Stimulated activated CD8-positive, alpha-beta memory T cell treated with anti-CD3 and anti-CD28 coated beads, Interleukin-12 subunit alpha, Interleukin-12 subunit beta, amount 100 ng/mL, for 1 hour (primary cell): ENCODE measurements at places on chromosomes 4 and X.

- DNase-seq: no peak
Measured at GRCh38 chrX:22313766-22314165, 41.1 kb downstream of the CBLL2 start.

DNA sequence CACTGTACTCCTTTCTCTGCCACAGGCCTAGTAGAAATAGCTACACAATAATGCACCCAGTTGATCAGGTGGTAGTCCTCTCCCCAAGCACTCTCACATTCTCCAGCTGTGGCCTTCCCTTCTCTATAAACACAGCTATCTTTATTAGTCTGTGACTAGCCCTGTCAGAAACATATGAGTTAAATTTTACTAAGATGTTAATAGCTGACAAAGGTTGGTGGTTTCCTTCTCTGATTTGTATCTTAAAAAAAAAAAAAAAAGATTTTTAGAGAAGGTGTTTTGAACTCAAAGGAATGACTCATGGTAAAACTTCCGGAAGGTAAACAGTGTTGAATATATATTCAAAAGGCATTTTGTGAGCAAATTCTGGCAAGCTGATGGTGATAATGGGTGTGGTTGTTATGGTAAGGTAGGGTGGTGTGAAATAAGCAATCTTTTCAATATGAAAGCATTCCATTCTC lies 327.4 kb downstream of the PPP3CA start:
- DNase-seq: no peak

- DNase-seq: no peak
Measured at GRCh38 chrX:119693996-119694451, 1.1 kb upstream of the SEPTIN6 start.

DNA sequence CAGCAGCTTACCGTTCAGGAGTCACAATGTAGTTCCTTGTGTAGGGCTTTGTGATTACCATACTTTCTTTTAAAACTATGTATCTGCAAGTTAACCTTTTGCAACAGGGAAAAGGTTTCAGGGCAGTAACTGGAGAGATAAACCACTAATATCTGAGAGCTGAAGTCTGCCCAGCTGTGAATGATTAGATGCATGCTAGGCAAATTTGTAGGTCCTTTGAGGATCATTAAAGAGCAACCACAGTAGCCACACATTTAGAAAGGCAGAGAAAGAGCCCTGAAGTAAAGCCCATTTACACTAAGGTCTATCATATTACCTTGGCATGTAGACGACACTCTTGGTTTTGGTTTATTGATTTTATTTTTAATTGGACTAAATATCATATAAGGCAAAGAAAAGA lies 60.0 kb downstream of the ATP8A1 start:
- DNase-seq: no peak

DNA sequence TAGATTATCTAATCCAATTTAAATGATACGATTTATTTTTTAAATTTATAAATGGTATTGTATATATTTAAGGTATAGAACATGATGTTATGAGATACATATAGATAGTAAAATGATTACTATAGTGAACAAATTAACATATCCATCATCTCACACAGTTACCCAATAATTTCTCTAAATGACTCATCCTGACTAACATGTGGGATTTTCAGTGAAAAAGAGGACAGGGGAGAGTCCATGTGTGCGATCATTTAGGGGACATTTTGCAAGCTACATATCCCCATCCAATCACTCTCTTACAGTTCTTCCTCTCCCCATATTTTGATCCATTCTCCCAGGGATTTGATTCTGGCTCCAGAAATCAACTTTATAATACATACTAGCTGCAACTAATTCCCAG lies 88.2 kb downstream of the ABCB7 start:
- no peak for DNase-seq

DNA sequence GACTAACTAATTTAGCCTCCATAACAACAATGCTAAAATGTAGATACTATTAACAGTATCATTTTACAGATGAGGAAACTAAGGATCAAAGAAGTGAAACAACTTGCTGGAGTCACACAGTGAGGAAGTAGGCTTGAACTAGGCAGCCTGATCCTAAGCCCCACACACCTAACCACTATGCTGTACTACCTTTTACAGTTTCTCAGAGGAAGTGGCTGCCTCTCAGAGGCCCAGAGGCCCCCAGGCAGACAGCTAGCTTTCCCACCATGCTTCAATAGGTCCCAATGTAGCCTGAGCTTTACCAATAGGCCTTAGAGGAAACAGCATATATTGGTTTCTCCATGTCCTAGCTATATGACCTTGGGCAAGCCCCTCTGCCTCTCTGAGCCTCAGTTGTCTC lies 69.4 kb upstream of the PJA1 start:
- DNase-seq: no peak

DNA sequence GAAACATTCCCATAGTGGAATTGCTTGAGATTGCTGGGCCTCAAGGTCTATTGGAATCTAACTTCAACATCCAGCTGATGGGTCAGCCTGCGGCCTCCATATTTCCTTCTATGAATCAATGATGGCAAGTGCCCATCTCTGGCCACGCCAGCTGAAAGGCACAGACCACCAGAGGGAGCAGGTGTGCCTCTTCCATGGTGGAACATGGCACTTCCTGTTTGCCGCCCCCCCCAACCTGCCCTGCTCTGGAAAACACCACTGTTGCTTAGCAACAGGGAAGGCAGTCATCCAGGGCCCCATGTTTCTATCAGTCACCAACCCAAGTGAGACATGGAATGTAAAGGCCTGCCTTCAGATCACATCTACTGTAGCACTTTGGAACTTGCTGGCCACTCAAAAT lies 11.6 kb downstream of the PAGE4 start:
- DNase-seq: no peak

- DNase-seq: no peak
Measured at GRCh38 chrX:64188901-64189300, 16.6 kb downstream of the AMER1 start.

DNA sequence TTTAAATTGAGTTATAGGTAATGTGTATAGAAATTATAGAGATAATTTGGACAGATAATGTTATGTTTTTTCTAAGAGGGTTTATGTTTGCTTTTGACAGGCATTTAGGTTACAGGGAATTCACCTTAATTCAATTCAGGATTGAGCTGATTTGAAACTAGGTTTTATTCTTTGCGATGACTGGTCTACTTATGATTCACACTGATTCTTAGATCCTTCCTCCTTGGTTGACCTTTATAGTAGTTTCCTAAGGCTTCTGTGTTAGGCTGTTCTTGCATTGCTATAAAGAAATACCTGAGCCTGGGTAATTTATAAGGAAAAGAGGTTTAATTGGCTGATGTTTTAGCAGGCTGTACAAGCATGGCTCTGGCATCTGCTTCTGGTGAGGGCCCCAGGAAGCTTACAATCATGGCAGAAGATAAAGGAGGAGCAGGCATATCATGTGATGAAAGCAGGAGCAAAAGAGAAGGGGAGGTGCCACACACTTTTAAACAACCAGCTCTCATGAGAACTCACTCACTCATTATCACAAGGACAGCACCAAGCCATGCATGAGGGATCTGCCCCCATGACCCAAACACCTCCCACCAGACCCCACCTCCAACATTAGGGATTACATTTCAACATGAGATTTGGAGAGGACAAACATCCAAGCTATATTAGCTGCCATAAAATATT lies 155.0 kb upstream of the SFRP2 start:
- no peak for DNase-seq

DNA sequence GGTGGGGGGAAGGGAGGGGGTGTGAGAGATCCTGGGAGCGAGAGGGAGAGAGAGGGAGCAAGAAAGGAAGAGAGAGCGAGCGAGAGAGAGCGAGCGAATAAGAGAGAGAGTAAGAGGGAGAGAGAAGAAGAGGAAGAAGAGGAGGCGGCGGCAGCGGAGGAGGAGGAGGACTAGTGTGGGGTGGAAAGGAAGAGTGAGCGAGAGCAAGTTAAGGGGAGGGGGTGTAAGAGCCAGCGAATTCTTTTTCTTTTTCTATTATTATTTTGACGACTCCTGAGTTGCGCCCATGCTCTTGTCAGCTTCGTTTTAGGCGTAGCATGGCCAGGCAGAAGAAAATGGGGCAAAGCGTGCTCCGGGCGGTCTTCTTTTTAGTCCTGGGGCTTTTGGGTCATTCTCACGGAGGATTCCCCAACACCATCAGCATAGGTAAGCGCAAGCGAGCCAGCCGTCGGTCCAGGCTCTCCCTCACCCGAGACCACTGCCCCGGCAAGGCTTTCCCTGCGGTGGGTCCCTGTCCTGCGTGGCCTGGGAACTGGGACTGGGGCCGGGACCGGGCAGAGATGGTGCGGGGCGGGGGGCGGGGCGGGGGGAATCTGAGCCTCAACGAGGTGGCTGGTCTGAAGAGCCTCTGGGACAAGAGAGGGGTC lies at the start of gene GRIA3:
Gene GRIA3 (plus strand): TSS at position 60 of the 647 bp plus-strand sequence. CDS start 258 bp downstream, at position 318.
- DNase-seq: no peak

GRCh38 chrX:9466124-9466495 lies 1.3 kb downstream of the TBL1X start:
- no peak for DNase-seq

DNA sequence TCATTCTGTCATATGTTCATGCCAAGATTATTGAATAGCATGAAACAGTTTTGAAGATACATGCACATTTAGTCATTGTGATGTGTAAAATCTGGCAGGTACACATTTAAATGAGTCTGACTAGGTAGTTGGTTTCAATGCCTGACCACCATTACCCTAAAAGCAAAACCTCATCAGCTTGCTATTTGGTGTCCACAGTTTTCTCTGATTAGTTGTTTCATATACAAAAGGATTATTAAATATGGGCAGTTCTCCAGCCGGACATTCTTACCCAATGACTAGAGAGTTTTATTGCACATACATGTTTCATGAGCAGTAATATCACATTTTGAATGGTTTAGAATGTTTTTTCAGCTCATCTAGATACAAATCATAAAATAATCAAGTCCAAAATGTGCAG lies 23.7 kb downstream of the DCHS2 start:
- DNase-seq: no peak

DNA sequence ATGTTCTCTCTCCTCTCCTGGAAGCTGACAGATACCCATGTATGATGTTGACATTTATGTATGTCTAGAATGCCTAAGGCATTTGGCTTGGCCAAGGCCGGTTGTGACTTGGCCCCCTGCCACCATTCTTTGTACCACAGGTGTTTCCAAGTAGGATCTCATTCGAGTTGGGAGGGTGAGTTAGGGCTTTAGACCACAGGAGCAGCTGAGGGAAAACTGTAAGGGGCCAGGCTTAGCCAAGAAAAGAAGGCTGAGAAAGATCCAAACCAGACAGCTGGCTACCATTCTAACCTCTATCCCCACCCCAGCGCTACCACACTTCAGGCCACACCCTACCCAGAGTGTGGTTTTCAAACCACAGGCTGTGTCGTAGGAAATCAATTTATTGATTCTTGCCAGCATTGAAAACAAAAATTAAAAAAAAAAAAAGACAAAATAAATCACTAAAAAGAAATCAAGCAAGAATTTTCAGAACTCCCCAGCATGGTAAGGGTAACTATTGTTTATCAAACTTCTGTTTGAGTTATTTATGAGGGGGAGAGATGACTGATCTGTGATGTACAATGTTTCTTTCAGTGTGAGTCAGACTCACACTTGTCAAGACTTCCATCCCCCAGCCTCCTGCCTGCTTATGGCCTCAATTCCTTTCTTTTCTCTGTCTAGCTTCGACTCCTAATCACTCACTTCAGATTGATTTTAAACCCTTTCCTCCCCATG lies 9.9 kb downstream of the TMSB4X start:
- no peak for DNase-seq

- no peak for DNase-seq
Measured at GRCh38 chr4:2368746-2369437, 49.6 kb downstream of the ZFYVE28 start.

- no peak for DNase-seq
Measured at GRCh38 chr4:31647786-31648185, 927.6 kb downstream of the PCDH7 start.

DNA sequence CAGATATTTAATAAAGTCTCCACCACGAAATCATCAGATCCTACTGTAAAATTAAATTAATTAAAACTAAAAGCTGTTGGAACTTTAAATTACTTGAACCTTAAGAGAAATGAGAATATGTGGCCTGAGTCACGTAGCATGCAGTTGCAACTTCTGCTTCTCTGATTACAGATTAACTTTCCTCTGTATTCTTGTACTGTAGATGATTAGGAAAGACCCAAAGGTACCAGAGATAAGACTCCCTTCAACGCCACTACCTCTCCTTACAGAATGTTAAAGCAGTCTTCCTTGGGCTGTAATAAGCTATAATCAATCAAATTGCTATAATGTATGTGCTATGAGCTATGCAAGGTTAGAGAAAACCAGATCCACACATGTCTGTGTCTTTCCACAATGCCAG lies 47.9 kb downstream of the FAM13A start:
- DNase-seq: no peak

DNA sequence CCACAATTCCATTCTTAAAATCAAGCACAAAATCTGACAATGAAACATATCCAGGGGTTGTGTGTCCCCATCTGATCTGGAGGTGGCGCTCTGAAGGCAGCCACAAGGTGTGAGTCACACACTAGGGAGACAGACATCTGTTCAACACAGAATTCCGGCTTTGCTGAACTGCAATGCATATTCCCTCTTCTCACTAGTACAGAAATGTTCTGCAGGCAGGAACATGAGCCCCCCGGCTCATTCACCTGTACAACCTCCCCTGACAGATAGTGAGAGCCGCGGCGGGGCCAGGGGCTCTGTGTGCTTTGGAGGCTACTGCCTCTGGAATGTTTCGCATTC lies 41.9 kb downstream of the WDR1 start:
- DNase-seq: no peak

- DNase-seq: no peak
Measured at GRCh38 chrX:50805276-50805675, 8.7 kb downstream of the SHROOM4 start.

GRCh38 chr4:2824836-2825381 lies 18.7 kb upstream of the ADD1 start:
- no peak for DNase-seq

- DNase-seq: no peak
Measured at GRCh38 chrX:10603612-10604011, 16.8 kb downstream of the MID1 start.

DNA sequence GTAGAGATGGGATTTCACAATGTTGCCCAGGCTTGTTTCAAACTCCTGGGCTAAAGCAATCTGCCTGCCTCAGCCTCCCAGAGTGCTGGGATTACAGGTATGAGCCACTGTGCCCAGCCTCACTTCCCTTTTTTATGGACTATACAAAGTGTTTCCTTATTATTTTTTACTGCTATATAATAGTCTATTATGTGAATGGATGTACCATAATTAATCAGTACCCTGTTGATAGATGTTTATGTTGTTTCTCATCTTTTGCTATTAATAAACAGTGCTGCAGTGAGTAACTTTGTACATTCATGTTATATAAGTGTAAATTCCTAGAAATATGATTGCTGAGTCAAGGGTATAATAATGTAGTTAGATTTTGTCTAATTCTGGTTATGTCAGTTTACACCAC lies 35.8 kb upstream of the LARP1B start:
- DNase-seq: no peak

GRCh38 chrX:39158801-39159657 lies 357.8 kb downstream of the MID1IP1 start:
- DNase-seq: no peak
